ENCODE measurements at places on chromosomes 6 and 20. TPM values are rescaled to one million over a fixed set of nuclear protein-coding genes. Genes with fewer than 3 reads are reported as not detected.

Gene STK35
- 28.1 TPM for total RNA-seq

Gene RSPO3
- 2.6 TPM for total RNA-seq

Gene REPS1
- 47.3 TPM for total RNA-seq

Gene OPRM1
- total RNA-seq = not detected

Gene FUT9
- total RNA-seq = not detected

Gene GRM1
- total RNA-seq = under 0.01 TPM

Gene SLC25A27
- 32.6 TPM for total RNA-seq

Gene CNKSR3
- 3.3 TPM for total RNA-seq

Gene SNX3
- 198 TPM for total RNA-seq

Gene TRAPPC3L
- not detected for total RNA-seq

Gene NECAB3
- total RNA-seq = 32.8 TPM

Gene HLA-DMB
- 40.5 TPM for total RNA-seq

Gene GATA5
- total RNA-seq = not detected

Gene BPIFB4
- not detected for total RNA-seq

Gene GPANK1
- 14.0 TPM for total RNA-seq

Gene CALHM5
- 3.3 TPM for total RNA-seq

Gene BPIFA3
- total RNA-seq = not detected

Gene TRIM15
- not detected for total RNA-seq

Gene WFDC5
- not detected for total RNA-seq

Gene SOBP
- 4.2 TPM for total RNA-seq

Gene GNAS-AS1
- total RNA-seq = not detected

Gene FAM217A
- not detected for total RNA-seq

Gene KCNK16
- not detected for total RNA-seq

Gene SIRPB2
- 33.5 TPM for total RNA-seq

Gene NRN1
- 65.4 TPM for total RNA-seq
